ENCODE measurements at places on chromosomes 4 and X.

DNA sequence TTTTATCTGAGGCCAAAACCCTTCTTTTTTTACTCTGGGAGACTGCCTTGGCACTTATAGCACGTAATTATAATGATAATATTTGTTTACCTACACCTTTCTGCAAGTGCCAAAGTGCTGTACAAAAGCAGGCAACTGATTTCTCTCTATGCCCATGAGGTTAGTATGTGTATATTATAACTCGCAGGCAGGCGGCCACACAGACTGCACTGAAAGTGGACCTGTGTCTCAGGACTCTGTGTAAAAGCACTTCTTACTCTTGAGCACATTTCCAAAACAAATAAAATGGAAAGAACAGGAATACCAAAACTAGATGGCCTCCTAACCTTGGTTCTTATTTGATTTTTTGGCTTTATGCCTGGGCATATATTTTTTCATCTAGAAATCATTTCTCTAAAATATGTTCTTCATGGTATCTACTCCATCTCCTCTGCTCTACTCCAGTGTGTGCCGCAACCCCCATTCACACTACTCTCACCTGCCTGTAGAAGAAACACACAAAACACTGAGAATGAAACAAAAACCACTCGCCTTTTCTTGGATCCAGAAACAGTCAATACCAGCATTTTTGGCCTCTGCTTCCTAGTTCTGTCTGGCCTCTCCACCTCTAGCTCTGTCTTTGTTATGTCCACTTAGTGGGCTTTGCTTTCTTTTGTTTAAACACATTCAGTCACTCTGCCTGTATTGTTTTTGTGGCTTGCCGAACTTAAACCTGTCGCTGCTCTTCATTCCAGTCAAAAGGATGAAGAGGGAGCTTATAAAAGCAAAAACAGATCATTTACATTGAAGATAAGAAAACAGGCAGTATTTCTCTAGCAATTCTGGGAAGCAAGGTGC, 934.5 kb upstream of the TENM3 start:
- no peak for DNase-seq

GRCh38 chr4:6633091-6633906, 7.2 kb upstream of the MRFAP1 start:
- no peak for DNase-seq

- DNase-seq = no peak
These were observed 512 bp upstream of the ANTXR2 start for GRCh38 chr4:80073473-80074008.

DNA sequence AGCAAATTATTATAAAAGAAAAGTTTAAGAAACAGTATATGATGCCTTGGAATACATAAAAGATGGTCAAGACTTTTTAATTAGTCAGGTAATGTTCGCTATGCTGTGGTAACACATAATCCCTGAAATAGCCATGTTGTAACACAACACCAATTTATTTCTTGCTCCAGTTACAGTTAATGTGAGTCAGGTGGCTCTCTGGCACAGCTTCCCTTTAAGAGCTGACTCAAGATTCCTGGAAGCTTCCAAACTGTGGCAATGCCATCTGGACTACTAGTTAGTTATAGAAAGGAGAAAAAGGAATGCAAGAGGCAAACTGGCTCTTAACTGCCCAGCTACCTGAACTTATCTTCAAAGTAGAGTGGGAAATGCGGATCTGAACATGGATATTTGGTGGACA, 210.5 kb downstream of the CHM start:
- no peak for DNase-seq

DNA sequence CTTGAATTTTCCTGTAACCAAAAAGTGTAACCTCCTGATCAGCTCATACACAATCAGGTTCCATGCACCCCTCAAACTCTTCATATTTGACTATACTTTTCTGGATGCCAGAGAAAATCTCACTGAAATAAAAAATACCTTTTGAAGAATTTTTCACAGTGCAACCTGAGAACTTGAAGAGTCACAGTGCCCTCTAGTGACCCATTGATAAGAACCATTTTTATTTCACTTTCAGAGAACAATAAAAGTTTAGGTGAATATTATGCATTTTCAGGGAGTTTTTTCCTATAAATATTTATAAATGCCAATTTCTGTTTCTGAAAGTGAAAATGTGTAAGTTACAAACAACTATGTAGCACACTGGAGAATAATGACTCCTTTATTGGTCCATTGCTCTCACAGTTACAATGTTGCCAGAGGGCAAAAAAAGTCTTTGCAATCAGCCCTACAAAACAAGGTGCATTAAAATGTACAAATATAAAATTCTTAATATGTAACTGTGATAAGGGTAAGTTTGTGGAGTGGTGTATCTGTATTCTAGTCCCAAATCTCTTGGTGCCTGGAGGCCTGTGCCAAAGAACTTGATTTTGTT, 153.6 kb upstream of the INTU start:
- no peak for DNase-seq

- DNase-seq = no peak
These were observed 58.2 kb upstream of the DUSP21 start for GRCh38 chrX:44785652-44786051.

DNA sequence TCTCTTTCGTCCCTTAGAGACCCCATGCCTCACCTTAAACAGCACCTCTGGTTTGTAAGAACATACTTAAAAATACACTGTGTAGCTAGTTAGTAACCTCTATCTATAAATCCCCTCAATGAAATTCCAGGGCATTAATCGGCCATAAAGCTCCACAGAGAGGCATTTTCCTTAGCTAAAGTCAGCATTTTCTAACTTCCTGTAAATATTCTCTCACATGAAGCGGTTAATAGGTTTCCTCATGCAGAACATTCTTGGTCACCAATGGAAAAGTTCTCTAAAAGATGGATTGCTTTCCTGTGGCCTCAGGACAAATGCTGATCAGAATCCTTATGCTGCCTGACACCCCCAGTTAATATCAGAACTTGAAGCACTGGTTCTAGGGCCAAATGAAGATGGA, 248.6 kb upstream of the BOD1L1 start:
- no peak for DNase-seq

GRCh38 chrX:143934542-143934941, 50.7 kb downstream of the UBE2NL start:
- no peak for DNase-seq

DNA sequence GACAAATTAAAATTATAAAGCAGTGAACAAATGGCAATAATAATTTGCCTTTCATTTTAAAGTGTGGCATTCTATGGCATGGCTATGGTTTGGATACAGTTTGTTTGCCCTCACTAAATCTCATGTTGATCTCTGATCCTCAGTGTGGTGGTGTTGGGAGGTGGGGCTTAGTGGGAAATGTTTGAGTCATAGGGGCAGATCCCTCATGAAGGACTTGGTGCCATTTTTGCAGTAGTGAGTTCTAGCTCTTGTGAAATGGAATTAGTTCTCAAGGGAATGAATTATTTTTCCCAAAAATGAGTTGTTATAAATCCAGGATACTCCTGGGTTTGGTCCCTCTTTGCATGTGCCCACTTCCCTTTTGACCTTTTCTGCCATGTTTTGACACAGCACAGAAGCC, 181.4 kb downstream of the AMELX start:
- DNase-seq = no peak

GRCh38 chr4:86840858-86841257, 8.3 kb downstream of the SLC10A6 start:
- DNase-seq = no peak

- no peak for DNase-seq
These were observed 58.7 kb upstream of the STARD8 start for GRCh38 chrX:68588602-68589371.

DNA sequence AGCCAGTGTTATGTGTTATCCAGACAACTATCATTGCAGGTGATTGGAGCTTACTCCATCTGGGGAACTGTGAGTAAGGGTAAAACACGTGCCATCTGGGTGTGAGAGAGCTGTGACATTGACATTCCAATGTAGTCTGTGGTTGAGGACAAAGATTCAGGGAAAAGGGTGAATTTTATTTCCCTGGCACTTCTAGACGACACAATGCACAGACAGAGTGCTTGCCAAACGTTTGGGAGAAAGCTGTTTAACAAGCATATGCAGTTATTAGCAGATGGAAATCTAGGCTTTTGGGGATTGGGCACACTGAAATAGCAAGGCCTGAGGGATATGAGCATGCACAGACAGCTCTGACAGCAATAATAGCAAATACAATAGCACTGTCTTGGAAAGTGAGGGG, 21.3 kb upstream of the CTSO start:
- DNase-seq = no peak

GRCh38 chr4:102151696-102152095, 193.6 kb downstream of the SLC39A8 start:
- no peak for DNase-seq

DNA sequence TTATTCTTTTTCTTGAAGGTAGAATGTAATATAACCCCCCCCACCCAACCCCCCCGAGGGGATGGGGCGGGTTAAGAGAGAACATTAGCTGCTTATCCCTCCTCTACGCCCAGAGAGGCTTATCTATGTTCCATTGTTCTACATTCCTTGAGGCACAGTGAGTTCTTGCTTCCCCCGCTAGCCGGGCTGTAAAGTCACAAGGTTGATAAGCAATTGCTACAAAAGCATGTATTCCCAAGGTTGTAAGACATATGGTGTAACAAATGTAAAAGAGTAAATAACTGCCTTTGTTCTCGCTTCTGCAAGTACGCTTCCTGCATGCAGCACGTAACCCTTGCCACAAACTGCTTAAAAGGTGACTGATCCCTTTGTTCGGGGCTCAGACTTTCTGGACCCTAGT, 8.2 kb downstream of the DCAF8L2 start:
- no peak for DNase-seq

- DNase-seq = no peak
These were observed 355.0 kb downstream of the RAB28 start for GRCh38 chr4:13129095-13129494.

- no peak for DNase-seq
These were observed 185.4 kb downstream of the OR13H1 start for GRCh38 chrX:131729295-131729694.

GRCh38 chr4:98530572-98530971, 127.8 kb downstream of the TSPAN5 start:
- DNase-seq = no peak

- no peak for DNase-seq
These were observed 459.7 kb upstream of the TRAM1L1 start for GRCh38 chr4:117545039-117545438.

- DNase-seq = no peak
These were observed 207.3 kb upstream of the CENPE start for GRCh38 chr4:103405415-103405814.

GRCh38 chrX:119617517-119618164, 11.4 kb upstream of the NKRF start:
- DNase-seq = no peak

DNA sequence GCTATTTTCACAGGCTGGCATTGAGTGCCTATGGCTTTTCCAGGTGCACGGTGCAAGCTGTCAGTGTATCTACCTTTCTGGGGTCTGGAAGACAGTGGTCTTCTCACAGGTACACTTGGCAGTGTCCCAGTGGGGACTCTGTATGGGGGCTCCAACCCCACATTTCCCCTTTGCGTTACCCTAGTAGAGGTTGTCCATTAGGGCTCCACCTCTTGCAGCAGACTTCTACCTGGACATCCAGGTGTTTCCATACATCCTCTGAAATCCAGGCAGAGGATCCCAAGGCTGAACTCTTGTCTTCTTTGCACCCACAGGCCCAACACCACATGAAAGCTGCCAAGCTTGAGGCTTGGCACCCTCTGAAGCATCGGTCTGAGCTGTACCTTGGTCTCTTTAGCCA, 735.7 kb upstream of the INTU start:
- no peak for DNase-seq

GRCh38 chrX:3227526-3227925, 118.9 kb downstream of the MXRA5 start:
- DNase-seq = no peak

GRCh38 chr4:119498527-119498926, 130.1 kb downstream of the PDE5A start:
- no peak for DNase-seq

DNA sequence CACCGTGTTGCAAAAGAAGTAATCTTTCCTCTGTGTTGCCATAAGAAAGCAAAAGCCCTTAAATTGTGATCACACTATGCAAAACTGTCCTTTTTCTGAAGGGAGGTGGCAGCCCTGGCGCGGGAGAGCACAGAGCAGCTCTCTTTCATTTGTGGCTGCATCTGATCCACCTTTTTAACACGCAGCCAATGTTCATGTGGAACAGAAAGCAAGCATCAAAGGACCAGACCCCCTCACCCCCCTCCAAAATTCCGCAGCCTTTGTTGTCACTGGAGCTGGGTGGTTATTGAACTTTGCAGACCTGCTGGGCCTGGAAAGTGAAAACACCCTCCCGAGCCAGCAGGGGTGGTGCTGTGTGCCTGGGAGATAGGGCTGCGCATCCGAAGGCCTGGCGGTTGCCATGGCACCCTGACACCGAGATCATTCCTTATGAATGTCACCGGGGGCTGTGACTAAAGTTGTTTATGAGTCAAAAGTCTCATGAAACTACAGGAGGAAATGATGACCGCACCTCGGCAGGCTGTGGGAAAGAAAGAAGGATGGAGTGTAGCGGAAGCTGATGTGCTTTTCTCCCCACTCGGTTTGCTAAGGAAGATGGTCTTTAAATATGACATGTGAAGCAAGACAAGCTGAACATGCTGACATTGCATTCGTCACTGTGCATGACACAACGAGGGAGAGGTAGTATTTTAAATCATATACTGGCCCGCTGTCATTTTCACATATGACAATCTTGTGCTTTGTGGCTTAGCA, 367.4 kb downstream of the UNC5C start:
- DNase-seq = peak; percentile 45

DNA sequence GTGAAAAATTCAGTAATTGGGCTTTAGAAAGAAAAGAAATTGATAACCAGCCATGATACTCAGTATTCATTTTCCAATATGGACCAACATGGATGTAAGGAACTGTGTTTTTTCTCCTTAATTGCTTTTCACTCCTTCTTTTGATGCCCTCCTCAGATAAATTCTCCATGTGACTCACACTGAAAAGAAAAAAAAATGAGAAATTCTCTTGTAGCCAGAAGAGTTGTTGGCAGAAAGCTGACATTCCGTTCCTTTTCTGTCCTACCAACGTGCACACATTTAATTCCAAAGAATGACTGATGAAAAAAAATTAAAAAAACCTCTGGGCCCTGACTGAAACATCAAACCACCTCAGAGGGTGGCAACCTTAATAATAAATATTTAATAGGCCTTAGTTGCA, 153.1 kb downstream of the AMELX start:
- DNase-seq = no peak

DNA sequence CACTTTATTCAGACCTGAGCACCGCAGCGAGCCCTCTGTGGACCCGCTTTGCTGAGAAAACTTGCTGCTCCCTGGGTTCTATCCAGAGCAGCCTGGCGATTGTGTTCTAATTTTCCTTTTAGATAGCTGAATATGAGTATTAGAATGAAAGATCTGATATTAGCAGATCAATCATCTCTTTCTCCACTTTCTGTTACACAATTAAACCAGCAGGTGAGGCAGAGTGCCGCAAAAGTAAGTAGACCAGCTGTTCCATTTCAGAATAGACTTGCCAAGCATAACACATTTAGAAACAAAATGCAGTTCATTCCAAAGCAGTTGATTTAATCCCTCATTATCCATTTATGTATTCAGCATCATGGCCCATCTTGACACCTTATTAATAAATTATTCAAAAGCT, 58.6 kb downstream of the PALLD start:
- DNase-seq = no peak

GRCh38 chr4:67750691-67751090, 3.5 kb downstream of the GNRHR start:
- DNase-seq = no peak

Measured in right forelimb (tissue), 1 donor.